Cortex of kidney (tissue), 1 donor: ENCODE measurements at places on chromosomes 2 and 18.

- no peak for DNase-seq
Measured at GRCh38 chr2:230816735-230817134, 48.0 kb upstream of the ITM2C start.

DNA sequence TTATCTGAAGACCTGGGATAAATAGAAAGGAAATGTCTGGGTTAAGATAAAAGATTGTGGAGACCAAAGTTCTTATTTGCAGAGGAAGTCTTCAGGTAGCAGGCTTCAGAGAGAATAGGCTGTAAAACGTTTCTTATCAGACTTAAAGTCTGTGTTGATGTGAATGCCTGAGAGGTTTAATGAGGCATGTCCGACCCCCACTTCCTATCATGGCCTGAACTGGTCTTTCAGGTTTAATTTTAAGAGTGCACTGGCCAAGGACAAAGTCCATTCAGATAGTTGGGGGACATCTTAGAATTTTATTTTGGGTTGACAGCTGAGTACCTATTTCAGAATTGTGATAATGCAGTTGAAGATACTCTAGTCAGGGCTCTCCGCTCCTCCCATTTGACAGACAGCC lies 92.1 kb downstream of the ATL2 start:
- no peak for DNase-seq

DNA sequence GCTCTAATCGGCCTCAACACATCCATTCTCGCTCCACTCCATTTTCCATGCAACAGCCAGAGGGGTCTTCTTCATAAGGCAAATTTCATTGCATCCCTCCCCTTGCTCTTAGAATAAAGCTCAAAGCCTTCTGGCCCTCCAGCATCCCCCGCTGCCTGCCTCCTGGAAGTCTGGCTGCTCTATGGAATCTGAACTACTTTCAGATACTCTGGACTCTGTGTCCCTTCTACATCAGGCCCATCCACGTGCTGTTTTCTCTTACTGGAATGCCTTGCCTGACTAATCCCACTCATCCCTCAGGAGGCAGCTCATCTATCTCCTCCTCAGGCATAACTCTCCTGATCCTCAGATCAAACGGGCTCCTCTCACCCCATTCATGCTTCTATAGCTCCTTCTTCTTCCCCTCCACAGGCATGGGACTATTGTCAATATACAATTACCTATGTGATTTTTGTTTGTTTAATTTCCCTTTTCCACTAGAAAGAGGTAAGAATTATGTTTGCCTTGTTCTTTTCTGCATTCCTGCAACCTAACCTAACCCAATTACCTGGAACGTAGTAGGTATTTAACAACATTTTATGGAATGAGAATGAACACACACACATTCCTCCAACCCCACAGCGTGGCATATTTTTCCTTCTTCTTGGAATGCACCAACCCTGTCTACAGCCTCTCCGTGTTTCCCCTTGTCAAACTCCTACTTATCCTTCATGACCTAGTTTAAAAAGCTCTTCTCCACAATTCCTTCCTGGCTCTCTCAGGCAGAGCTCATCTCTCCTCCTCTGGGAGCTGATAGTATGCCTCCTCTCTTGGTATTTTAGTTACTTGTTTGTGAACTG lies 49.5 kb downstream of the LBH start:
- DNase-seq = no peak

GRCh38 chr2:41914936-41915335 lies 132.9 kb upstream of the PKDCC start:
- DNase-seq = no peak

DNA sequence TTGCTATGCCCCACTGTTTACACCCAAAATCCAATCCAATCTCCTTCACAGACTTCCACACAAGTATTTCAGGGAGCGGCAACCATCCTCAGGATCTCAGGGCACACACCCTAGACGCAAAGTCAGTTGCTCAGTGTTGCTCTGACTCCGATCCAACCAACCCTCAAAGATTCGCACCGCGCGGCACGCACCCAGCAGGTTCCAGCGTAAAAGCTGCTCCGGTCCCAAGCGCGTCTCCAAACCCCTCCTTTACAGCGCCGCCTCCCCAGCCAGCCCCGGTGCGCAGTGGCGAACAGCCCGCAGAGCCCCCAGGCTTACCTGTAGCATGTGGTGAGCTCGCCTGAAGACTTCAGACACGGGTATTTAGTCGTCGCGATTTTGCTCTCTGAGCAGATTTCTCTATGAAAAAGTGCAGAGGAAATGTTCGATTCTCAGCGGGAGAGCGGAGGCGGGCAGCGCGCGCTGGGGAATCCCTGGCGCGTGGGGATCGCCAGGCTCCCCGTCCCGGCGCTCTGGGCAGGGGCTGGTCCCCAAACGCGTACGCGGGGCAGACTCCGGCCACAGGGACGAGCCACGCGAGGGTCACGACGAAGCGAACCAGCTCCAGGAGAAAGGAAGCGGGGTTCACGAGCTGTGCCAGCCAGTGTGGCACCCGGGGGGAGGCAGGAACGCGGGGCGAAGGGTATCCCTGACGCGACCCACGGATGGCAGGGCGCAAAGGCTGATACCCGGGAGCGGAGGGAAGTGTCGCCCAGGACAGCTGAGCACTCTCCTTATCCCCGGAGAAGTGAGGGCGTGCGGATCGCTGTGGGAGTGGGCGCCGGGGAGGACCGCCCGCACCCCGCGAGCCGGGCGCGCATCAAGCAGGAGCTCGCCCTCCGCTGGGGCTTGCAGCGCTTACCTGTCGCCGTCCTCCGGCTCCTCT lies 650 bp downstream of the CCBE1 start:
- no peak for DNase-seq

- DNase-seq = no peak
Measured at GRCh38 chr2:67604360-67604759, 207.2 kb downstream of the ETAA1 start.

DNA sequence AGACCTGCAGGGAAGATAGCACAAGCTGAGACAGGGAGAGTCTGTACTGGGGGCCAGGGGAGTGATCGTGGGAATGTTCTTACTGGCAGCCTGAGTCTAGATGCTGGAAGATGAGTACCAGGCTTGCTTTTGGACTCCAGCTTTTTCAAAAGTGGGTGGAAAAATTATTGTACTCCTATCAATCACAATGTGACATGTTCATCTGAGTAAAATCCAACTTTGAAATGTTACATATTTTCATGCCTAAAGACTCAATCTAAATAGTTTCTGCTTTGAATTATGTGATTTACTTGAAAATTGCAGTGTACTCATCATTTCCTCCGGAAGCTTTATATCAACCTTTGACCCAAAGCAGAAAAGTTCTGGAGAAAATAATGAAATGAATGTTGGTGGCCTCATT lies 49.7 kb upstream of the ST3GAL5 start:
- no peak for DNase-seq

DNA sequence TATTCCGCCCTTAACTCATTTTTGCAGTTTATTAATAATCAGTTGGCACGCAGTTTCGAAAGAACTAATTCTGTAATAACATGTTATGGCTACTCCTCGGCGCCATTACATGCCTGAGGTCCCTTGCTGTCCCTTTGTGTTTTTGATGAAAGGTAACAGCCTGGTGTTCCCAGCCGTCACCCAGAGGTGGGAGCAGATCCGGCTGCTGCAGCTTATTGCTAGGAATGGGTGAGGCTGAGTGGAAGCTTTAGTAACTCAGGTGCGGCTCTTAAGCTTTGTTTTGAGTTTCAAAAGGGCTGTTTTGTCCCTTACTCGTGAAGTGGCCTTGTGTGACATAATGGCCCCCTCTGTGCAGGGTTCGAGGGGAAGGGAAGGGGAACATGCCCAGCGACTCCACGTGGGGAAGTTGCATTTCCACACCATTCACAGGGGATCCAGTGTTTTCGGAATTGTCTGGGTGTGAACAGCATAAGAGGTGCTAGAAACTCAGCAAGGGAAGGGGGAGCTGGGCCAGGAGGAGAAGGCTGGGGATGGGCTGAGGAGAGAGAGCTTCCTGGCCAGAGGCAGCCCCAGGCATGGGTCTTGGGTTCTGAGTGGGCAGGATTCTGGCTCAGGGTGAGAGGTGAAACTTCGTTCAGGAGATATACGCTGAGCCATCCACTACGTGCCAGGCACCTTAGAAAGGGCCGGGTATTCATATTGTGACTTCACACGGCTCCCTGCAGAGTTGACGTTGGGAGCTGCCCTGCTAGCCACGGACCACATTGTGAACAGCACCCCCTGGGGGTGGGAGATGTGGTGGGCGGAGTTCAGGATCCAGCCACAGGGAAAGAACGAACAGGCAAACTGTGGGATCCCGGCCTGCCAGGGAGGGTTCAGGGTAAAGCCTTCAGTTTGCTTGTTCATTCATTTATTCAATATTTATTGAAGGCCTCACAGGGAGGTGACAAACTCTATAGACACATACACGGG lies 84.4 kb downstream of the TGOLN2 start:
- no peak for DNase-seq

- peak; percentile 33 for DNase-seq
Measured at GRCh38 chr2:223944703-223945531, at the start of gene WDFY1. TSS of gene WDFY1 (minus strand) at chr2:223945335. CDS start at chr2:223945284, 51 bp downstream.

DNA sequence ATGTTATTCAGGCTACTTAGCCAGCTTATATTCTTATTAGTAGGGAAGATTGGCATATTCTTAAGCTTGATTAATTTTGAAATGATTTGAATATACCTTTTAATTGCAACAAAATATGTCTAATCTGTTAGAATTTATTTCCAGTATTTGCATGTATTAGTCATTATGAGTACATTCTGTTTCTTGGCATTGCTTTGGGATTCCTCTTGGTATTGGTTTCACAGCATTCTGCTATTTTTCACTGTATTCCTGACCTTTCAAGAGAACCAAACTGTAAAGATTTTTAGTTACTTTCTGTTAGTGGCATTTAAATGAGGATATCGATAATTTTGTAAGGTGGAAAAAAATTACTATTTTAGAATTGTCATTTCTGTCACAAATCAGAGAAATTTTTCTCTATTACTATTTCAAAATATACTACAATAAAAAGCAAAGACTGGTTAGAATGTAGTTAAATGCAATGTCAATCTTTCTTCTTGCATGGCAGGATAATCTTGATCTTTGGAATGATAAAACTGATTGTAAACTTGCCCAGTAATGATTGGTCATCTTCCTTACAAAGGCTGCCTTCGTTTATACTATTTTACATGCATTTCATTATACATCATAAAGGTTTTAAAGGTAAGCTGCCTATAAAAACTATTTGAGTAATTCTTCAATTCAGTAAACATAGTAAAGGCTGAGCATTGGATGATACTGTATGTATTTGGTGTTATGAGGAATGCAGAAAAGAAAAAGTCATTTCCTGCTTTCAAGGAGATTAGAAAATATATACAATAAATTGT lies 86.1 kb downstream of the SLC4A10 start:
- no peak for DNase-seq

- no peak for DNase-seq
Measured at GRCh38 chr18:366466-367061, 98.7 kb upstream of the THOC1 start.

DNA sequence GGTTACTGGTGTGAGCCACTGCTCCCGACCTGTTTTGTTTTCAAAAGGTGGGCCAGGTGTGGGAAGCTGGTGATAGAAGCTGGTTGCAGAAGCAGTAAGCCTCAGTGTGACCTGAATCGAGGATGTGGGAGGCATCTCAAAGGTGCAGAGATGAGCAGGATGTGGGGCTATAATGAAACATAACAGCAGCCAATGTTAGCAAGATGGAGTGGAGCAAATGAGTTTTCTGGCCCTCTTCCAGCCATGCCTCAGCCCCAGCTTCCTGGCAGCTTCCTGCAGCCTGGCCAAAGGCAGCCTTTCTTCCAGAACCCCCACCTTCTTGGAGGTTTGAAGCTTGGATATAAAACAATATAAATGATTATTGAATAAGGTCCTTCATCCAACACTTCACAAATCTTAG lies 184.8 kb downstream of the NCK2 start:
- no peak for DNase-seq

GRCh38 chr18:56869189-56869777 lies 218.1 kb downstream of the WDR7 start:
- no peak for DNase-seq

DNA sequence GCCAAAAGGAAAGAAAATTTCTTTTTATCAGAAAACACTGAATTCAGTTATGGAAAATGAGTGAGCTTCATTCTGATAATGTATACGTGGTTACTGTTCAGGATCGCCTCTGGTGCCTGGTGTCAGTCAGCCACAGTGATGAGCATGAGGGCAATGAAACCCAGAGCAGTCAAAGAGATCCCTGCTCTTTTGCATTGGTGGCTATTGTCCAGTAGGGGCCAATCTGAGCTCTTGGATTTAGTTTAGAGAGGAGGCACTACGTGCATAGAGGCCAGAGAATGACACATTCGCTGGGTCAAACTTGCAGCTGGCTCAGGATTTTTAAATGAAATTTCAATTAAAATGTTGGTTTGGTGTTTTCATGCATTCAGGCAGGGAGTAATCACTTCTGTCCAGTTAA lies 522.9 kb downstream of the TMEM182 start:
- DNase-seq = no peak

DNA sequence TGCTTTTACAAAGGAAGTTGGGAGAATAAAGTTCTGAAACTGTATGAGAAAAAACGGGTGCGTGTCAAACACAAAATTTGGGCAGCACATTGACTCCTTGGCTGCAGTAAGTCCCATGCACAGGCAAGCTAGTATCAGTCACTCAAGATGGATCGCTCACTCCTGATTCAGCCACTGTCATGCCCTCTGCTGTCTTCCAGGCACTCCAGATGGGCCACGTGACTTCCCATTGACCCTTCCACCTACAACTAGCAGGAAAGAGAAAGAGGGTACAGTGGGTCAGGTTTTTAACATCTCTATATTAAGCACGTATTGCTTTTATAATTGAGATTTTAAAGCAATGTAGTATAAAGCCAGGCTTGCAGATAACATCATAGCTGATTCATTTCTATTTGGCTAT lies 8.6 kb downstream of the ARHGEF33 start:
- DNase-seq = no peak

- DNase-seq = no peak
Measured at GRCh38 chr2:206886696-206887095, 52.6 kb upstream of the CPO start.

GRCh38 chr2:179460181-179460929 lies 195.7 kb upstream of the SESTD1 start:
- no peak for DNase-seq

DNA sequence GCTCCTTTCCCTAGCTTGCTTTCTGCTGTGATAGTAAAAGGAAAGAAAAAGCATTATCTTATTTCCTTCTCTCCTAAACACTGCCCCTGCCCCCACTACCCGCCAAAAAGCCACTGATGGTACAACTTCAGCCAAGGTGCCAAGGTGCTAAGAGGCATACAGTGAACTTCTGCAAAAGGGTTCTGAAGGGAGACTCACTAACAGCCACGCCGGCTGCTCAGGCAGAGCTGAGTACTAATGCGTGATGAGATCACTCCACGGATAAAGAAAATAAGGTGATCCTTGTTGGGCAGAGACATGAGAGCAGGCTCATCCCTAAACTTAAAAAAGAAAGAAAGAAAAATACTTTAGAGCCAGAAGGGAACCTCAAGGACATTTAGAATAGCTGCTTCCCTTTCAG lies 60.5 kb upstream of the PXDN start:
- DNase-seq = no peak

DNA sequence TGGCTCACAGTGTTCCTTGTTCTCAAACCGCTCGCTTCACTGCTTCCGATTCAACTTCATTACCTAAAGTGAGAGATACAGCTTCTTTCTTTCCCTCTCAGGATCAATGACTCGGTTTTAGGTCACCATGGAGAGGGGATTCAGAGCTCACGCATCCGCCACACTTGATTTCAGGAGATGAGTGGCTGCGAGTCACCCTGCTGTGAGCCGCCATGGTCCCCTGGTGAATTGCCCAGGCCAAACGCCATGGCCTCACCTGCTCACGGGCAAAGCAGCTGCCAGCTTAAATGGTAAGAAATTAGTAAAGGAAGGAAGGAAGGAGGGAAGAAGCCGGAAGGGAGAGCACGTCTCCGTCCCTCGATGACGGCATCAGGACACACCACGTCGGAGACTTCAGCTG lies 60.5 kb downstream of the ADNP2 start:
- DNase-seq = no peak
